Left lung (tissue), 14 donors: ENCODE measurements at places on chromosomes 11 and 22. TPM values are rescaled to one million over a fixed set of nuclear protein-coding genes. Genes with fewer than 3 reads are reported as not detected.

Gene DRD4
- polyA plus RNA-seq = 0.56 TPM

Gene MS4A6A
- polyA plus RNA-seq = 20.1 TPM

Gene OTOG
- 0.08 TPM for polyA plus RNA-seq

Gene TPBGL
- polyA plus RNA-seq = 0.28 TPM

Gene SRSF8
- 43.6 TPM for polyA plus RNA-seq

Gene INSC
- 0.58 TPM for polyA plus RNA-seq

Gene BDNF
- 0.57 TPM for polyA plus RNA-seq

Gene FOLR3
- 1.1 TPM for polyA plus RNA-seq

Gene FAM83F
- 0.40 TPM for polyA plus RNA-seq

Gene DERL3
- polyA plus RNA-seq = 4.5 TPM

Gene AAMDC
- 73.7 TPM for polyA plus RNA-seq

Gene RTN4RL2
- 3.4 TPM for polyA plus RNA-seq

Gene MUC2
- 0.03 TPM for polyA plus RNA-seq

Gene PIWIL4
- 5.0 TPM for polyA plus RNA-seq

Gene APOL5
- 0.11 TPM for polyA plus RNA-seq

Gene OR8D1
- polyA plus RNA-seq = not detected

Gene KDM4E
- 0.27 TPM for polyA plus RNA-seq

Gene CYB5R2
- 21.3 TPM for polyA plus RNA-seq

Gene SLC15A3
- polyA plus RNA-seq = 17.6 TPM

Gene ENTHD1
- polyA plus RNA-seq = not detected

Gene SLC16A8
- polyA plus RNA-seq = 1.6 TPM

Gene ASPHD2
- 0.54 TPM for polyA plus RNA-seq

Gene SLCO2B1
- 24.2 TPM for polyA plus RNA-seq

Gene RIMBP3C
- polyA plus RNA-seq = 0.13 TPM

Gene CXCR5
- not detected for polyA plus RNA-seq

Gene OR52I2
- 0.03 TPM for polyA plus RNA-seq

Gene SELENOO
- polyA plus RNA-seq = 21.8 TPM

Gene MS4A3
- 0.99 TPM for polyA plus RNA-seq

Gene OR51I1
- polyA plus RNA-seq = not detected

Gene CABP4
- polyA plus RNA-seq = 1.4 TPM

Gene IGLL1
- 0.39 TPM for polyA plus RNA-seq

Gene LUZP2
- 8.3 TPM for polyA plus RNA-seq

Gene EED
- polyA plus RNA-seq = 48.2 TPM

Gene JAML
- 6.9 TPM for polyA plus RNA-seq

Gene HYOU1
- polyA plus RNA-seq = 79.5 TPM

Gene MRGPRX3
- polyA plus RNA-seq = not detected

Gene ZNRF3
- 29.8 TPM for polyA plus RNA-seq

Gene BEST1
- 4.4 TPM for polyA plus RNA-seq

Gene OR51B4
- polyA plus RNA-seq = 0.58 TPM

Gene PRODH
- polyA plus RNA-seq = 45.9 TPM

Gene KCNJ11
- polyA plus RNA-seq = 8.0 TPM

Gene KRTAP5-2
- not detected for polyA plus RNA-seq

Gene SCARF2
- 36.4 TPM for polyA plus RNA-seq

Gene SULT4A1
- polyA plus RNA-seq = 2.1 TPM

Gene ARHGAP32
- 15.6 TPM for polyA plus RNA-seq

Gene MUC6
- polyA plus RNA-seq = 0.34 TPM

Gene ZC3H7B
- 77.7 TPM for polyA plus RNA-seq

Gene USH1C
- 0.57 TPM for polyA plus RNA-seq

Gene BLID
- polyA plus RNA-seq = not detected

Gene EIF3L
- 1,168 TPM for polyA plus RNA-seq

Gene CSNK2A3
- 2.4 TPM for polyA plus RNA-seq

Gene LINC01488
- 0.06 TPM for polyA plus RNA-seq

Gene MYO7A
- polyA plus RNA-seq = 5.5 TPM
